ENCODE measurements at places on chromosomes 12 and 14.

GRCh38 chr14:22320362-22320750, 268.7 kb downstream of the DAD1 start:
- no peak for DNase-seq

GRCh38 chr14:69572030-69572840, 2.4 kb downstream of the CCDC177 start:
- no peak for DNase-seq

GRCh38 chr12:15757553-15758255, 31.5 kb downstream of the EPS8 start:
- no peak for DNase-seq

DNA sequence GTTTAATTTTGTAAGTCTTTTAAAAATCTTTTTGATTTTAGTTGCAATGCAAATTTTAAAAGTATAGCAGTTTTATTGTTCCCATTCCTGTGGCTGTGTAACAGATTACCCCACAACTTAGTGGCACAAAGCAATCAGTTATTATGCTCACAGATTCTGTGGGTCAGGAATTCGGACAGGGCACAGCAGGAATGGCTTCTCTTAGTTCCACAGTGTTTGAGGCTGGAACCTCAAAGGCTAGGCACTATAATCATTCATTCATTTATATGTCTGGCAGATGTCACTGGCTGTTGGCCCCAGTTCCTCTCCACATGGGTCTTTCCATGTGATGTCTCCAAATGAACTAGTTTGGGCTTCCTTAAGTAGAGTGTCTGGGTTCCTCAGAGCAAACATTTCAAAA, 193.3 kb downstream of the RAD51B start:
- DNase-seq: no peak
